ENCODE measurements at places on chromosomes 7 and 10. TPM values are rescaled to one million over a fixed set of nuclear protein-coding genes. Genes with fewer than 3 reads are reported as not detected.
A peak's percentile ranks its signal among the peaks of the same experiment; 100 is the strongest.

DNA sequence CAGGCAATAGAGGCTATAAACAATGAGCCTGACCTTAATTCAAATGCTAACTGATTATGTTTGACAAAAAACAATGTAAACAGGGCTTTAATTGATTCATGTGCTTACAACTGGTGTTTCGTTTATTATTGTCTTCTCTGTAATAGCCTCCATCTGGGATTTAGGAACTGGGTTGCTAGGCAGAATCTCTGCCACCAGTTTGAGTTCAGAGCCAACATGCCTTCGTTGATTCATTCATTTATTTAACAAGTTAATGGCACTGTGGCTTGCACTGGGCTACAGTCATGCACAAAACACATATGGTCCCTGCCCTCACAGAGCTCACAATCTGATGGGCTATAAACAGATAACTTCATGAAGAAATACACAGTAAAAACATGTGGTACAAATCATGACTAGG lies 19.6 kb upstream of the CDHR3 start:
- no peak for DNase-seq

Gene ZNF25
- total RNA-seq, result 12.8 TPM

Gene OPALIN
- not detected for total RNA-seq

Gene SPDYE17
- not detected for total RNA-seq

DNA sequence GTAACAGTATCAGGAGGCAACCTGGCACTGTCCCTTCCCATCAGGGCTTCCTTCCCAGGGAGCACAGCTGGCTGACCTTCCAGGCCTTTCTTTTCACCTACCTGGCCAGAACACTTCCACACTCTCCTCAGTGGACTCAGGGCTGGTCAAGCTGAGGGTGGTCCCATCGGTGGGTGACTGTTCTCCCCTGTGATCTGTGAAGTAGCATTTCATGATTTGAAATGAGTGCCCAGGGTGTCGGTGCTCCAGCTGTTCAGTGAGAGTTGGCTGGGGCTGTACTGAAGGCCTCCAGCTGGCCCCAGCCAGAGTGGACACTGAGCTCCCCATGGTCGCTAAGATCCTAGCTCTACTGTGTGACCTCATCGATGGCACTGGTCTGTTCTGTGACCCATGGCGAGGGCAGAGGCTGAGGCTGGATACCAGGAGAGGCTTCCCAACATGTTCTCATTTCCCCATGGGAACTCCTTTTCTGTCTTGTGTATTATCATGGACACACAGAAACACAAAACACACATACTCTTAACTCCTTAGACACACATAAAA lies at the start of gene FAM170B:
Gene FAM170B, minus strand, starts transcription at position 316 of the 543 bp plus-strand sequence. Its CDS starts 103 bp downstream, at position 213.
- no peak for DNase-seq

- no peak for DNase-seq
These were observed 44.8 kb downstream of the CAMK2B start for GRCh38 chr7:44280636-44280992.

DNA sequence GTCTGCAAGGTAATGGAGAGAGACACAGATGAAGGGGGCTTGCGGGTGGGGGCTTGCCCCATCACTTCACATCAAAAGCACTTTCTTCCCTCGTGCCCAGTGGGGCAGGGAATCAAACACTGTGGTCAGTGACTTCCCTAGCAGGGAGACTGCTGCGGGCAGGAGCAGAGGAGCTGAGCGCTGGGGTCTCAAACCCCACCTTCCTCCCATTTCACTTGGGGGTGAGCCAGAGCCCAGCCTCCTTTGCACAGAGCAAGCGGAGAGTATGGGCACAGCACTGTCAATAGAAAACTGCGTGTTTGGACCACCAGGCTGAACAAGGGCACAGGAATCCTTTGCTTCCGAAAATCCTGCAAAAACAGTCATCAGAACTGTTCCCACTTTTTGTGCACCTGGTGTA lies 355.8 kb upstream of the MKI67 start:
- no peak for DNase-seq

DNA sequence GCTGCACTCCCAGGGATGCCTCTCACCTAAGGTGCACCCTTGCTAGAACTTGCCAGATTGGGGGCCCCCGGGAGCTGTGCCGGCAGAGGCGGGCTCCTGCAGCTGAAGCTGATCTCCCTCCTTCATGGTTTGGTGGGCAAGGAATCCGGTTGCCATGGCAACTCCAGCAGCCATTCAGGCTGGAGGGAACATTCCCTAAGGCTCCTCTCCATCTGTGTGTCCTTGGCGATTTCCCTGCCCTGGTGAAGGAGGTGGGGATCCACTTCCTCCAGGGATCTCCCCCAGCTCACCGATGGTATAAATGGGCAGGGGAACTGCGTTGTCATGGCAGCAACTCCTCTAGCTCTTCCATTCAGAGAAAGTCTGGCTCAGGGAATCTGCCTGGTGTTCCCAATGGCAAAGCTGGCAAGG lies 49.6 kb upstream of the GPR158 start:
- DNase-seq, result no peak

Gene FGF8
- total RNA-seq, result not detected

DNA sequence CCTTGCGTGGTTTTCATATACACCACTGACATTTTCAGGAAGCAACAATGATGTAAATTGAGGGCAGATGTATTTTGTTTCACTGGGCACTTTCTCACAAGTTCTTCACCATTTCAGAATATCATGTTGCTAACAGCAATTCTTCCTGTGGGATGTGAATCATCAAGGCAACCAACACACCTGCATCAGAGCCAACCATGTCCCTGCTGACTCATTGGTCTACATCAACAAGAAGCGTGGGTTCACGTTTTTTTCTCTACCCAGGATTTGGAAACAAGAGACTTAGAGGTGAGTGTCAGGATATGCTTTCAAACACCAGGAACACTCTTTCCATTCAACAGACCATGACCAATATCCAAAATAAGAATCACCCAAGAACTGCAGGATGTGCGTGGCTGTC lies 203.9 kb downstream of the TEX36 start:
- DNase-seq, result no peak

- peak; percentile 58 for DNase-seq
These were observed 57.8 kb upstream of the GDF10 start for GRCh38 chr10:47241946-47242867.

Gene INHBA
- total RNA-seq, result 2.2 TPM

Gene NCF1
- total RNA-seq, result not detected

Data from vagina (tissue), 2 donors.